Breast epithelium (tissue), 4 donors: ENCODE measurements at places on chromosomes 3 and 15. TPM values are rescaled to one million over a fixed set of nuclear protein-coding genes. Genes with fewer than 3 reads are reported as not detected.

SPSB4 gene
- total RNA-seq: not detected

SNTN gene
- not detected for total RNA-seq

ST6GAL1 gene
- 42.3 TPM for total RNA-seq

DNA sequence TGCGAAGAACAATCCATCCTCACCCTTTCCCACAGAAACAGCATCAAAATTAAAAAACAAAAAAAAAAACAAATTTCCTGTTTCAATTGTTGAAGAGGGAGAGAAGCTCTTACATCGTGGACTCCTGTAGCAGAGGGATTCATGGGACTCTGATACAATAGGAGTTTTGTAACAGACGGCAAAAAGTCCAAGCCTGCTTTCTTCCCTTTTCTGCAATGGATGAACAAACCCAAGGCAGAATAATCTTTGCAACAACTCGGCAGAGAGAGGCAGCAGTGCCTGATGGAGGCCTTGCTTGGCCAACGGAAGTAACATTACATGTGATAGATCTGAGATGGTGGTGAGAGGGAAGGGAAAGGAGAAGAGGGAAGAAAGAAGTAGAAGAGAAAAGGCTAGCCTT, 26.9 kb downstream of the CCR4 start:
- DNase-seq: no peak

DNA sequence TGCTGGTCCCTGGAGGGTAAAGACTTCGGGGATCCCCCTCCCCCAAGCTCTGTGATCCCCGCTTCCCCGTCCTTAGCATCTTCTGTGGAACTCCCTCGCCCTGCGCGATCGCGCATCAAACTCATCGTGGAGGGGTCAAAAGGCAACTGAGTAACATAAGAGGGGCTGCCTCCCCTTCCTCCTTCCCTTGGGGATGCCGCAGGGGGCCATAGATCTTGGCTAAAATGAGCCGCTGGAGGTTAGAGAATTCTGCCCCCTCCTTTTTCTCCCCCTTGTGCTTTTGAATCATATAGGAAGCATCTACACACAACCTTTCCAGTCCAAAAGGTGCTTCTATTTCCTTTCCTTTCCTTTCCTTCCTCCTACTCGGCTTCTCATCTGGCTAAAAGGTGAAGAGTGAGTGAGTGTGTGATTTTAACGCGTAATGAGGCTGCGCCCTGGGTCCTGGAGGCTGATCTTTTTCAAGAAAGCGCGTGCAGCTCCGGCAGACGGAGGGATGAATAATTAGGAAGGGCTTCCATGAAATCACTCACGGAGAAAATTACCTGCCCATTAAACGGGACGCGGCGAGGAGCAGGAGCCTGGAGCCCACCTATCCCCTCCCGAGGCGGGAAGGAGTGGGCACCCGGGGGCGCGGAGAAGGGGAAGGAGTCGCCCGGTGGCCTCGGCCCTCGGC, 831 bp upstream of the ROBO2 start:
- DNase-seq: no peak

GRCh38 chr3:52067526-52067925, 11.2 kb upstream of the DUSP7 start:
- no peak for DNase-seq

- DNase-seq: no peak
These were observed 54.4 kb upstream of the EHHADH start for GRCh38 chr3:185308126-185308754.

- no peak for DNase-seq
These were observed 5.2 kb downstream of the POLR2H start for GRCh38 chr3:184366619-184367289.

DNA sequence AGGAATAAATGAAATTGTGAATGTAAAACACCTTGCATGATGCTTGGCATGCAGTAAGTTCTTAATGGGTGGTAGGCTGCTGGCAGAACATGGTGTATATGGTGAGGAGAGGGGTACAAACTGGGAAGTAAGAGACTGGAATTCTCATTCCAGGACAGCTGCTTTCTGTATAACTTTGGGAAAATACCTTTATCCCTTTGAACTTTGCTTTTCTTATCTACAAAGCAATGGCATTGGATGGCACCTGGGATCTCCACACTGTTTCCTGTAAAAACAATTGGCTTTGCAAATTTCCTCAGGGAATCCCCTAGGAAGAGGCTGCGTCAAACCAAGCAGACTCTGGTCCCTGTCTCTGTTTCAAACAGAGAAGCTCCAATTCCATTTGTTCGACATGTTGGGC, 100.7 kb upstream of the SLC4A7 start:
- no peak for DNase-seq
